ENCODE measurements at places on chromosomes 13 and 19.

DNA sequence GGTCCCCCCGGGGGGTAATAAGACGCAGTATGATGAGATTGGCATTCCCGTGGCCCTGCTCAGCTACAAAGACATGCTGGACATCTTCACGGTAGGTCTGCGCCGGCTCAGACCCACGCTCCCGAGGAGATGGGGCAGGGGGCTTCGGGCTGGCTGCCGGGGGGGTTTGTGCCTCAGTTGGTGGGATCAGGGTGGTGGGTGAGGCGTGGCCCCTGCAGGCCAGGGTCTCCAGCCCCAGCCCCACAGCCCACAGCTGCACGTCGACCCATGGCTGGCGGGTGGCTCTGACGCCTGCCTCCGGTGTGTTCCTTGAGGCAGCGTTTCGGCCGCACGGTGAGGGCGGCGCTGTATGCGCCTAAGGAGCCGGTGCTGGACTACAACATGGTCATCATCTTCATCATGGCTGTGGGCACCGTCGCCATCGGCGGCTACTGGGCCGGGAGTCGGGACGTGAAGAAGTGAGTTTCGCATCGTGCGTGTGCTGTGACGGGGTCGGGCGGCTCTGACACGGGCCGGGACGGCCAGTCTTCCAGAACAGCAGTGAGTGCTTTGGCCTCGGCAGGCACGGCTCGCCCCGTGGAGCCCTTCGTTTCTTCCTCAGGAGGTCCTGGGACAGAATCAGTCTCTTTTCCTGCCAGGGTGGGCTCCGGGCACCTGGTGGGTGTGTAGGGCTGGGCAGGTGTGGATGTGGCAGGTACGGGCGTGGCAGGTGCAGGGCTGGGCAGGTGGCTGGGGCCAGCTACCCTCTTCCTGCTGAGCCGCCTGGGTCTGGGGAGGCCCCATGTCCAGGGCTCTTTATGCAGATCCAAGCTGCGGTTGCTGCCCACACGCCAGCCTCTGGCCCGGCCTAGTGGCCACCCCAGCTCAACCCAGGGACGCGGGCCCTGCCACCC, 10.5 kb downstream of the SPPL2B start:
- DNase-seq = no peak

DNA sequence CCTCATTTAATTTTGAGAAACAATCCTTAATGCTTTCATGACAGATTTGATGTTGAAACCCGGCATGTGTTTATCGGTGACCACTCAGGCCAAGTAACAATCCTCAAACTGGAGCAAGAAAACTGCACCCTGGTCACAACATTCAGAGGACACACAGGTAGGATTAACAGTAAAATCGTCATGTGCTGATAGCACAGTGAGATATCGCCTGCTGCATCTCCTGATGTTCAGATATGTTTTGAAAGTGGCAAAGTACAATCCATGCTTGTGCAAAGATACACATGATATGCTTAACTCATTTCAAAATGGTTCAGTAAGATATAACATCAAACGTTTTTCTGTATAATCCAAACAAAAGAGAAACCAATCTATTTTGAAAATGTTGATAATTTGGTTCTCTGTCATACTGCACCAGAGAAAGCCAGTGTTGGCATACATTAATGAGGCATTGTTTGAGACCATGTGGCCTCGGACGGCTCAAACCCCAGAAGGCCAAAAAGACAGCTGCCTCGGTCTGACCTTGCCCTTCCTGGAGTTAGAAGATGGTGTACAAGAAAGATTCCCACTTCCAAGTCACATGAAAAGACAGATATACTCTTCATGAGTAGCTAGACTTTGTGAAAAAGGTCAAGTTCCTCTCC, 76.2 kb downstream of the DHRS12 start:
- DNase-seq = no peak

DNA sequence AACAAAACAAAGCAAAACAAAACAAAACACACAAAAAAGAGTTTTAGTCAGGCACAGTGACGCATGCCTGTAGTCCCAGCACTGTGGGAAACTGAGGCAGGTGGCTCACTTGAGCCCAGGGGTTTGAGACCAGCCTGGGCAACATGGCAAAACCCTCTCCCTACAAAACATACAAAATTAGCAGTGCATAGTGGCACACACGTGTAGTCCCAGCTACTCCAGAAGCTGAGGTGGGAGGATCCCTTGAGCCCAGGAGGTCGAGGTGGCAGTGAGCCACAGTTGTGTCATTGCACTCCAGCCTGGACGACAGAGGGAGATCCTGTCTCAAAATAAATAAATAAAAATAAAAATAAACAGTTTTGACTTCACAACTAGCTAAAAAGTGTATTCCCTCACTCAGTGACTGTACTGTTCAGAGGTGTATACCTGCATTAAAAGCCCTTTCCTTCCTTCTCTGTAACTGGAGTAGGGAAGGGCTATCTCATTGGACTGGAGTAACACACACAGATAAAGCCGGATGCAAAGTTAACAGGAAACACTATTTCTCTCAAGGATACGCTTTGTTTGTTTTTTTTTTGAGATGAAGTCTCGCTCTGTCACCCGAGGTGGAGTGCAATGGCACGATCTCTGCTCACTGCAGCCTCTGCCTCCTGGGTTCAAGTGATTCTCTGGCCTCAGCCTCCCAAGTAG, 3.7 kb upstream of the BAX start:
- no peak for DNase-seq

- DNase-seq = peak; percentile 84
Measured at GRCh38 chr19:18417250-18418028, 1.8 kb upstream of the SSBP4 start.

DNA sequence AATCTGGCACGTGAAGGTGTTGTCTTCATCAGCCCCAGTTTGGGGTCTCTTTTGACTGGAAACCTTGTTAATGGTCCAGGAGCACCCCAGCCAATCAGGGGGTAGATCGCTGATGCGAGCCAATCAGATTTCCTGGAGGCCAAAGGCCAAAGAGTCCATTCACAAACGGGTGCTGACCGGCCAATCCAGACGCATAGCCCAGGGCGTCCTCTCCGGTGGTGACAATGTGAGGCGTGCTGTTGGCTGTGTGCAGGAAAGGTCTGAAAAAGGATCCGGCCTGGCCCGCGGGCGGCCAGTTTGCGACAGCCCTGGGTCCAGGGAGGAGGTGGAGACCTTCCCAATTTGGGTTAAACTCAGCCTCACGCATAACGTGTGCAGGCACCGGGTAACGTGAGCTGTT, 3.1 kb downstream of the MAST3 start:
- DNase-seq = no peak

Measured in ACHN (cell line).